ENCODE measurements at places on chromosomes 6 and 20.

GRCh38 chr6:119443993-119444641 lies 94.6 kb upstream of the MAN1A1 start:
- DNase-seq, result no peak

DNA sequence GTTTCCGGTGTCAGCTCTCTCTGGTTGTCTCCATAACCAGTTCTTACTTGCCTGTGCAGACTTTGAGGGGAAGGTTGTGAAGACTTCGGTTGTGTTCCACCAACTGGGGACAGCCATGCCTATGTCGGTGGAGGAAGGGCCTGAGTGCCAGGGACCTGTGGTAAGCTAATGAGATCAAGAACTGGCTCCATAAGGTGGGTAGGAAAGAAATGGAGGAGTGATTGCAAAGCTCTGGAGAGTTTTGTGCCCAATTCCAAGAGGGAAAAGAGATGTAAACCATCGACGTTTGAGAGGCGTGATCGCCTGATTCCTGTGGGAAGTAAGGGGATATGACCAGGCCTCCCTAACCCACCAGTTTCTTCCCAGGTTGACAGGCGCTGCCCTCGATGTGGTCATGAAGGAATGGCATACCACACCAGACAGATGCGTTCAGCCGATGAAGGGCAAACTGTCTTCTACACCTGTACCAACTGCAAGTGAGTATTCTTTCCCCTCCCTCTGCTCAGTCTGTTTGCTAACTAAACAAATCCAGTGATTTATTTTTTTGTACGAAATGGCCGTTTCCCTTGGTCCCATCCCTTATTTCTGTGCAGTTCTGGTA lies 893 bp downstream of the POLR1H start:
- DNase-seq, result peak; percentile 30

- no peak for DNase-seq
These were observed 50.8 kb upstream of the SMLR1 start for GRCh38 chr6:130776287-130776925.

DNA sequence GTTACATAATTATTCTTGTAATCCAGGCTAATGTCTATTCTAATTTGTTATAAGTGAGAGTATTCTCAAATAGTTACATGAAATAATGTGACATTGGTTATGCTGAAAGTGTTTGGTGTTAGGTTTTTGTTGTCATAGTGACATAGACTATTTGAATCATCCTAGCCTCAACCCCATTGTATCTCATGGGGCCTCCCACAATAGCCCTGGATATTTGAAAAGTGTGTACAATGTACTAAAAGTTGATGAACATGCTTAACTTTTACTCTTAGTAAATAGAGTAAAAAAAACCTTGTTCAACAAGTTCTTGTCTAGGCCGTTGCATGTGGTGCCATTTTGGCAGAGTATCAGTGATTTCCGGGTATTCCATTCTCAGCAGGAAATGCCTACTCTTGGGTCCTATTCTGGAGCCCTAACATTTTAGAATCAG lies 83.0 kb downstream of the RTN4IP1 start:
- peak; percentile 77 for DNase-seq

DNA sequence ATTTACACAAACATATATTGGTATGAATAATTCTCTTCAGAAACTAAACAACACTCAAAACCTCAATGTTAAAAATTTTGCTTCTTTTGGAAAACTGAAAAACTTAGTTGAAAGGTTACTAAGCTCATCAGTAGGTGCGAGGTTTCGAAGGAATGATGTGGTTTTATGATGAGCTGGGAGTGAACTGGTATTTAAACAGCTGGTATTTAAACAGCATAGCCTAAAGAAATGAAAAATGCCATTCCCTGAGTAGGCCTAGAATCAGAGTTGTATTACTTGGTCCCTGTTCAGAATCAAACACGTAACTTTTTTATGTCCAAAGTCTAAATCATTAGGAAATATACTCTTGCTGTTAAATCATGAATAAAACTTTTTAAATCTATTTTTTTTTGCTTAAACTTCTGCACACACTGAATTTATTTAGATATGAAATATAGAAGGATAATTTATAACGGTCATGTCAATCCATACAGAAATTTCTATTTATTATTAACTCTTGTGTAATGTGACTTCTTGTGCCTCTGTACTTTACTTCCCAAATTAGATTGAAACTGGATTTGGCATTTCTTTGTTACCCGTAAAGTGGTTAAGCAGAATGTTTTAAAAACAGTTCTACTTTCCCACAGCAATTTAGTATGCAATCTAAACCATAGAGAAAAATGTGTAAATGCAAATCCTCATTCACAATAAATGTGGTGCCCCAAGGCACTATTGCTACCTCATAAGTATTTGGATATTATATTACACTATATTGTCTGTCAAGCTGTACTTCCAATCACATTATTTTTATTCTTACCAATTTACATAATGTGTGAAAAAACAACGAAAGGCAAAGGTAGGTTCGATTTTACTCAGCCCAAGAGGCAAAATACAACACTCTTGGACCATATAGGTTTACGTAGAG lies 124.1 kb downstream of the HS3ST5 start:
- no peak for DNase-seq

GRCh38 chr6:133286765-133287164 lies 45.6 kb downstream of the EYA4 start:
- DNase-seq, result peak; percentile 51

GRCh38 chr20:4040283-4041179 lies 25.2 kb upstream of the RNF24 start:
- DNase-seq, result no peak

GRCh38 chr20:44426879-44427790 lies 48.5 kb upstream of the TTPAL start:
- no peak for DNase-seq

GRCh38 chr6:130779658-130780033 lies 47.6 kb upstream of the SMLR1 start:
- DNase-seq, result no peak

DNA sequence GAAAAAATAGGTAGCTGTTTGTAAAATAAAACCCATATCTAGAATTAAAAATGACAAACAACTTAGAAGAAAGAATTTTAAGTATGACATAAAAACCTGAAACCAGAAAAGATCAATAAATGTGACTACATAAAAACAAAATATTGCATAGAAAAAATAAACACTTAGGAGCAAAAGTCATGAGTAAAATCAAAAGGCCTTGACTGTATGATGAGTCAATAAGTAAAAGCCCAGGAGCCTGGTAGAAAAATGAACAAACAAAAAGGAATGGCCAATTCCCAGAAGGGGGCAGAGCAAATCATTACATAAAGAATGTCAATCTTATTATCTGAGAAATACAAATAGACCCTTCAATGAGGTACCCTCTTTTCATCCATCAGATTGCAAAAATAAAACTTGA lies 20.7 kb upstream of the ENPP1 start:
- peak; percentile 41 for DNase-seq

- peak; percentile 21 for DNase-seq
These were observed 118.8 kb downstream of the COL19A1 start for GRCh38 chr6:69985180-69985579.

DNA sequence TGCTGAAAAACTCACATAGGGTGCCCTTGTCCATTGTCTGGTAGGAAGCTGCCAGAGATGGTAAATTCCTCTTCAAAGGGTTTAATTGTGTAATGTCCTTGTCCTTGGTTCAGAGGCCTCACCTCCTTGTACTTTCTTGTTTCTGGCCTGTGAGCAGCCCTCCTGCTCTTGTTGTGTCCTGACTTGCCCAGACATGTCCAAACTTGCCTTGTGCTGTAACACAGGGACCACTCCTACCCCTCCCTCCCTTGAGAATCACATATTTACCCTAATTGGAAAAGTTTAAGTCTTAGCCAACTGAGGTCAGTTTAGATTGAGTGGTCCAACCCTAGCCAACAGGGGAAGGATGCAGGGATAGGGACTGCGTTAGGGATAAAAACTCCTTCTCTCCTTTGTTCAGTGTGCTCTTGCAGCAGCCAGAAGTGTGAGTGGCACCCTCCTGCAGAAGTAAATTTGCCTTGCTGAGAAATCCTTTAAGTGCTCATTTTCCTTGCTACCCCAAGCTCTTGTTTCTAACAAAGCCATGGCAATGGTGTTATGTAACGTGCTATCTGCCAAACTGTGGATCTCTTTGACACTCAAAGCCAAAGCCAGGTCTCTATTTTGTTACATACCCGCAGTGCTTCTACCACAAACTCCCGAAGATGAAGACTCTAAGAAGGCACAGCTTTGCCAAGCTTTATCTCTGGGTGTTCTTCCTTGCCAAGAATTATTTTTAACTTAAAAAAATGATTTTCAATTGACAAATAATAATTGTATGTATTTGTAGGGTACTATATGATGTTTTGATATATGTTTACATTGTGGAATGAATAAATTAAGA lies 414.5 kb downstream of the ESR1 start:
- DNase-seq, result no peak

- DNase-seq, result no peak
These were observed 29.4 kb downstream of the PSMG4 start for GRCh38 chr6:3287976-3288707.

DNA sequence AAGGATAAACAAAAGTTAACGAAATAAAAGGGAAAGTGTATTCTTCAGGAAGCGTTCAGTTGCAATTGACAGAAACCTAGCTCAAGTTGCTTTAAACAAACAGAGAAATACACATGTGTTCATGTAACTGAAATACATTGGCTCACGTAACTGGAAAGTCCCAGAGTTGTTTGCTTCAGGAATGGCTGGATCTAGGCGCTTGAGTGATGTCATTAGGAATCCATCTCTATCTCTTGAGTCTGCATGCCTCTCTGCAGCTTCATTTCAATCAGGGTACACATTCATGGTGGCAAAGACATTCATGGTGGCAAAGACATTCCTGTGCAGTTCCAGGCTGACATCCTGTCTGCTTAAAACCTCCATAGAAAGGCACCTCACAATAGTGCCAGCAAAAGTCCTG lies 45.4 kb upstream of the EYA2 start:
- DNase-seq, result no peak

DNA sequence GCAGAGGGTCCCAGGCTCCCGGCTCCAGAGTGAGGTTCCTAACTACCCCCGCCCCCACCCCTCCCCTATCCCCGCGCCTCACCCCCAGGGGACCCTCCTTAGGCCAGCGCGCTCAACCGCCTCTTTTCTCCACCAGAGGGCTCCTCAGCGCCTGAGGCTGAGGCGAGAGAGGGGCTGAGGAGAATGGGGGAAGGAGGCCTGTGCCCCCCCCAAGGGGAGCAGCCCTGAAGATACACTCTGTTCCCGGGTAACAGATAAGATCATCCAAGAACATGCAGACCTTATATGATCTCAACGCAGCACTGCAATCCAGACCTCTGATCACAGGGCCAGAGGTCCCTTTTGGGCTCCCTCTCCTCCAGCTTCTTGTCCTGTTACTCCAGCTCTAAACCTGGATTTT lies 43.3 kb upstream of the MRPS10 start:
- peak; percentile 40 for DNase-seq

GRCh38 chr6:78942446-78942845 lies 75.1 kb downstream of the IRAK1BP1 start:
- peak; percentile 67 for DNase-seq

- DNase-seq, result no peak
These were observed 58.1 kb upstream of the PLEKHG1 start for GRCh38 chr6:150541576-150541975.

GRCh38 chr20:4632876-4633275 lies 88.8 kb upstream of the PRND start:
- DNase-seq, result no peak

DNA sequence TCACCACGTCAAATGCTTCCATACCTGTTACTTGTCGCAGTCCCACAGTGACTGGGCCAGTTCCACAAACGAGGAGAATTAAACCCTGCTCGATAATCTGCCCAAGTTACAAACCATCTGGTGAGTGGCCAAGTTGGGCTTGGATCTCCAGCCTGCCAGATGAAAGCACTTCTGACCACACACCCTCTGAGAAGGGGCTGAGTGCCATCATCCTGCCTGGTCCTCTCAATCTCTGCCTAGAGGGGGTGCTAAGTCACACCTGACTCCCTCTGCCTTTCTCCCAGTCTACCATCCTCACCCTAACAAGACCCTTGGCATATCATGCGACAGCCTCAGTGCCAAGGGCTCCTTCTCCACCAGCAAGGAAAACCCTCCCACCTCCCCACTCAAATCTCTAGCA lies 15.8 kb downstream of the RRP36 start:
- DNase-seq, result no peak

GRCh38 chr6:5950361-5950785 lies 56.4 kb downstream of the NRN1 start:
- peak; percentile 51 for DNase-seq

GRCh38 chr6:111423055-111423633 lies 59.9 kb downstream of the REV3L start:
- DNase-seq, result peak; percentile 37

- peak; percentile 1 for DNase-seq
These were observed 77.7 kb downstream of the FLRT3 start for GRCh38 chr20:14259689-14260088.

DNA sequence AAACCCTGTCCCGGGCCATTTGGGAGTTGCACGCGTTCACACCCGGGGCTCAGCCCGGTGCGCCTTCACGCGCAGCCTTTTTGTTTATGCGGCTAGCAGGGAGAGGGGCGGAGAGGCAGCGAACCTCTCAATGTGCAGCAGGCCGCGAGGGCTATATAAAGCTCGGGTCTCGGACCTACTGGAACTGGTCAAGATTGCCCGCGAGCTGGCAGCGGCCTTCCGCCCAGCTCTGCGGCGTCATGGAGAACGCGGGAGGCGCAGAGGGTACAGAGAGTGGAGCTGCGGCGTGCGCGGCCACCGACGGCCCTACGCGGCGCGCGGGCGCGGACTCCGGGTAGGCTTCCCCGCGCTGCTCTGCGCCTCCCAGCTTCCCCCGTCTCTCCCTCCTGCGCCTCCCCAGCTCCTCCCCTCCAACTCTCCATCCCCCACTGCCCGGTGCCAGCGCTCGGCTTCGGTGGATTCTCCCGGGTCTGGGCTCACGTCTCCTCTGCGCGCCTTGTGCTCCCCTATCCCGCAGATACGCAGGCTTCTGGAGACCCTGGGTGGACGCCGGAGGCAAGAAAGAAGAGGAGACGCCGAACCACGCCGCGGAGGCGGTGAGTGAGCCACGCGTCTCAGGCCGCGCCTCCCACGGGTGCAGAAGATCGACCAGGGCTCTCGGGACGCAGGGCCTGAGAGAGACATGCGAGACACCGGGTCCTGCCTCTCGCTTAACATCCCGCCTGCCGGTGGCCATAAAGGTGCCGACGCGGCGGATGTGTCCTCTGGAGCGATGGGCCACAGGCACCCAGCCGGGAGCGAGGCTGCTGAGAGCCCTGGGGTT lies at the start of gene RIPPLY2:
Gene RIPPLY2, plus strand, starts transcription at position 183 of the 823 bp plus-strand sequence. Its CDS starts 57 bp downstream, at position 240.
- peak; percentile 26 for DNase-seq

GRCh38 chr6:133921249-133921859 lies 31.7 kb upstream of the TBPL1 start:
- peak; percentile 77 for DNase-seq

GRCh38 chr6:5325173-5325572 lies 63.9 kb downstream of the FARS2 start:
- DNase-seq, result no peak

DNA sequence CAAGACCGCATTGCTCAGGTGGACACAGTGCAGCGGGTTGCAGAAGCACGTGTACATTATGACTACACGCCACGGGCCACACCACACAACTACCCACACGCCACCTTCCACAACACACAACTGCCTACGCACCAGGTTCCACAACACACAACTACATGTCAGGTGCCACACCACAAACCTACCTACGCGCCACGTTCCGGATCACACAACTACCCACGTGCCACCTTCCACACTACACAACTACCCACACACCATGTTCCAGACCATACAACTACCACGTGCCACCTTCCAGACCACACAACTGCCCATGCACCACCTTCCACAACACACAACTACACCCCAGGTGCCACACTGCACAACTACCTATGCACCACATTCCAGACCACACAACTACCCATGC lies 20.5 kb downstream of the THBS2 start:
- no peak for DNase-seq
